ENCODE measurements at places on chromosomes 4 and X. TPM values are rescaled to one million over a fixed set of nuclear protein-coding genes. Genes with fewer than 3 reads are reported as not detected.

DNA sequence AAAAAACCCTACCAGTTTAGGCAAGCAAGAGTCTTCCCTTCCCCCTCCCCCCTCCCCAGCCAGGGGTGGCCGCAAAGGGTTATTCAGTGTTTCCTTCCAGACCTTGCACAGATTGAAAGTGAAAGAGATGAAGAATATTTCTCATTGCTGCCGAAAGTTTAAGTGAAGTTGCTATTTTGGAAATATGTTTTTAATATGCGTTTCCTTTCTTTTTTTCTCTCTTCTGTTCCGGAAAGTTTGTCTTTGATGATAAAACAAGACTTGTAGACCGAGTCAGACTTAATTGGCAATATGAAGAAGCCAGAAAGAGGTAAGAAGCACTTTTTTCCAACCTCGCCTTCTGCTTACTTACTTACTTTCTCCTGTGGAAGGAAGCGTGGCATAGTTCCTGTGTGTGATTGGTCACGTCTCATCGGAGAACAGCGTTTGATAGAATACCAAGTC, 58.5 kb upstream of the CLCN4 start:
- DNase-seq: no peak

DNA sequence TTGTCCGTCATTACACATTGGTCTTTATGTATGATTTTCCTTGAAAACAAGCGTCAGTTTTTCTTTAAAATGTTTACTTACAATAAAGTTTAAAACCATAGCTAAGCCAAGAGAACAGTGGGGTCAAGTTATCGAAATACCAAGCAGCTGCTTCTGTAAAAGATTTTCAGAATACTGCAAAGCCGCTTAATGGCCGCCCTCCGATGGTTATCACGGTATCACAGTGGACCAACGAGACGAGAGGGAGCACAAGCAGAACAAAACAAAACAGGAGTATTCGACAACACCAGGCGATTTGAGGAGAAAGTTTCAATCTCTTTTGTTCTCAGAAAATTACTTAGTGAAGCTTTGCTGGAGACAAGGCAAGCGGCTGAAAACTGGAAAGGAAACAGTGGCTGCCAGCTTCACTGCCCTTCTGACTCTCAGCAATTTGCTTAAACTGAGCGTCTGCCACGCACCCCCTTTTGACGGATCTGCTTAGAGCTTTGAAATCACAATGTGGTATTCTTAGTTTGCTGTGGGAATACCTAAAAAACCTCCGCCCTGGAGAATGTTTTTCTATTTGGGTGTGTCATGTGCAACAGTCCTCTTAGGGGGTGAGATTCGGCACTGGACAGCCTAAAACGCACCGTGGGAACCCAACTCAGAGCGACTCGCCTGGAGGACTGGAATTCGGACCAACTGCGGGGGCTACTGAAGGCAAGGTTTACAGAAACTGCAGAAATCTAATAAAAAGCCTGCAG, 199.8 kb downstream of the NSUN7 start:
- DNase-seq: no peak

DNA sequence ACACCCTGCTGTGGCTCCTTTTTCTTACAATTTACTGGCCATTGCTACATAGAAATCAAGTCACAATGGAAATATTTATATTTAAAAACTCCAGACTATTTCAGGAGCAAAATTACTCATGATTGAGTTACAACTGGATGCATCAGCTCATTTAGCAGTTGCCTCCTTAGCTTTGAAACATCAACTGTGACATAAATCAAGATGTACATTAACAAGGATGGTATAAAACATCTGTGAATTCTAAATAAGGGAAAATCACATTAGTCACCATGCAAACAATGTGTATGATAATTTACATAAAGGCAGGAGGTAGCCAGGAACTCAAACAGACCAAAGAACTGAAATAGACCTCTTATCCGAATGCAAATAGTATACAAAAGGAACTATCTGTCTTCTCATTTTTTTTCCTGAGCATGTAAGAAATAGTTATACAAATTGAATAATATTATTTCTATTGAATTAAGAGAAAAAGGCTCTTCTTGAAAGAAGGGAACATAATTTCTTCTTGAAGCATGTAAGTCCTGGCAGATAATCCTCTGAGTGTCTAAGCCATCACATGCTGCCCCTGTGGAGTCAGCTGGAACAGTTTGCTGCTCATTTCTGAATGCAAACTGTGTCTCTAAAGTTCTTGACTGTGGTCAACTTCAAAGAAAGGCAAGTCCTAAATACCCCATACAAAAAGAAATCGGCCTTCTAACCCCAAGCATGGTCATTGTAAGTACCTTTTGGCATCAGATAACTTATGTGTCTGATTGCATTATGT, 151.2 kb downstream of the NAA11 start:
- no peak for DNase-seq

DNA sequence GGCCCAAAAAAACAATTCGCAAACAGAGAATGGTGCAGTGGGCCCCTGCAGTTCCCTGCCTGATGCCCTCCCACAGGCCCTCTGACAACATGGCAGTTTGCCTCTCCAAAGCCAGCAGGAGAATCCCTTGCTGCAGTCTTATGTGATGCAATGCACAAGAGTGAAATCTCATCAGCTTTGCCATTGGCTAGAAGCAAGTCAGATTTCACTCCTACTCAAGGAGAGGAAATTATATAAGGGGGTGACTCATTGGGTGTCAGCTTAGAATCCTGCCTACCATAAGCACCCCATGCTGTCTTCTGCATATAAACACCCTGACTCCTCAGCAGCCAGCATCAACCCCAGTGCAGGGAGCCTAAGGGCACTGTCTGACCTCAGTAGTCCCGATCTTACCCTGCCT, 157.3 kb upstream of the LDB2 start:
- DNase-seq: no peak

DNA sequence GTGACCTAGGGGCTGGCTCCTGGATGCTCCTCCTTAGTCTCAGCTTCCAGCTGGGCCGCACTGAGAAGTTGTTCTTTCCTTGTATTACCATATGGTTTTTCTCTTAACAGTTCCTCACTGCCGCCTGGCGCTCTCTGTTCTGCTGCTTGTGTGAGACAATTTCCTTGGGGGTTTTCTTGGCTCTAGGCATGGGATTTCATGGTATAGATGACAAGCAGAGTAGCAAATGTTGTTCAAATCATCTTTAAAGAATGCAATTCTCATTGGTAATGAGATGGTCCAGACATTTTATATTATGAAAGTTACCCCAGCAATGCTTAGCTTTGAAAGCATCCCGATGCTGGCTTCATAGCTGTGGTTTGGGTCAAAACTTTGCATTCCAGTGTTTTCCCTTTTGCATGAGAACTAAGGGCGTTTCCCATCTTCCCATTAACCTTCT, 37.6 kb downstream of the SEPTIN11 start:
- DNase-seq: no peak

Gene UGT2B7
- total RNA-seq: not detected

Gene GAGE12H
- total RNA-seq: not detected

Gene FAM13A
- total RNA-seq: 27.3 TPM

Gene USP17L22
- total RNA-seq: not detected

Gene PLXNB3
- total RNA-seq: 52.2 TPM
